ENCODE measurements at places on chromosomes 2 and 18.

- no peak for DNase-seq
Observed at GRCh38 chr2:161165811-161166210, 5.6 kb downstream of the TANK start.

DNA sequence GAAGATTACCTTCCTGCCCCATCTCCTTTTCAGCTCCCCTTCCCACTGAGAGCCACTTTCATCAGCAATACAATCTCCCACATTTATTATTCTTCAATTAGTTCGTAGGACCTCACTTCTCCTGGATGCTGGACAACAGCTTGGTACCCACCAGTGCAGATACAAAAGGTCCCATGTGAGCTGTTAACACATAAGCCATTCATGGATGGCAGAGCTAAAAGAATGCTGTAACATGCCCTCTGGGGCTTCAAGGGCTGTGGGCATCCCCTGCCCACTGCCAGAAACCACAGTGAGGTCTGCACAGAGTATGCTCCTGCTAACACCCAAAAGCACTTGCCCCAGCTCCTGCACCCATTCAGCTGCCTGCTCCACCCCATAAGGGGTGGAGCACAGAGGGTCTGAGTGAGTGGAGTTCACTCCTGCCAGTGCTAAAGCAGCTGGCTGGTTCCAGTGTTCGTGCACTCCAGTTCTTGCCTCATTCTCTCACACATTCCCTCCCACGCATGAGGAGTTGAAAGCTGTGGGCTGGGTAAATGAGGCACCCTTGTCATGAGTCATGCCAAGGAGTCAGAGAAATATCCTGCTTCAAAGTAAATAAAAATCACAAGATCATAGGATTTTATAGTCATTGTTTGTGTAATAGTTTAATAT lies 305.9 kb upstream of the TMEFF2 start:
- DNase-seq, result peak; percentile 76

DNA sequence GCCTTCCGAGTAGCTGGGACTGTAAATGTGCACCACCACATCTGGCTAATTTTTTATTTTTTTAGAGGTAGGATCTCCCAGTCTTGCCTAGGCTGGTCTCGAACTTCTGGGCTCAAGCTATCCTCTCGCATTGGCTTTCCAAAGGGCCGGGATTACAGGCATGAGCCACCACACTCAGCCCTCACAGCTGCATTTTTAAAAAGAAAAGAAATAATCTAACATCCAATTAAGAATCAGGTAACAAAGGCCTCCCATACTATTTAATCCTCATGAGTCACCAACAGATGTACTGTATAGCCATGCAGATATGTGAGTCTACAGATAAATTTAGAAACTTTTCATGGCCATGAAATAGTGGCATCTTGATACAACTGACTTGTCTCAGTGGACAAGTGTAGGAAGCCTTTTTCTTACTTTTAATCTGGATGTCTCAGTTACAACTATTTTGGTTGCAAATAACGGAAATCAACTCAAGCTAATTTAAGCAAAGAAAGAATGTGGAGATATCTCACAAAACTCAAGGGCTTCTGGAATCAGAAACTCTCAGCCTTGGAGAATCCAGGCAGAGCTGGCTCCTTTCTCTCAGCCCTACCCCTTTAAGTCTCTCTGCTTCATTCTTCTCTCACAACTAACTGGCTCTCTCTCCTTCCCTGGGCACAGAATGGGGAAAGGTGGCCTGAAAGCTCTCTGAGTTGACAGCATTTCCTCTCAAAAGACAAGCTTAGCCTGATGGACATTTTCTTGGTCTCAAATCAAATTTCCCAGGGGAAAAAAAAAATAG lies 12.8 kb upstream of the PPM1B start:
- DNase-seq, result no peak

GRCh38 chr18:72063001-72063400 lies 481.1 kb downstream of the CBLN2 start:
- peak; percentile 62 for DNase-seq

DNA sequence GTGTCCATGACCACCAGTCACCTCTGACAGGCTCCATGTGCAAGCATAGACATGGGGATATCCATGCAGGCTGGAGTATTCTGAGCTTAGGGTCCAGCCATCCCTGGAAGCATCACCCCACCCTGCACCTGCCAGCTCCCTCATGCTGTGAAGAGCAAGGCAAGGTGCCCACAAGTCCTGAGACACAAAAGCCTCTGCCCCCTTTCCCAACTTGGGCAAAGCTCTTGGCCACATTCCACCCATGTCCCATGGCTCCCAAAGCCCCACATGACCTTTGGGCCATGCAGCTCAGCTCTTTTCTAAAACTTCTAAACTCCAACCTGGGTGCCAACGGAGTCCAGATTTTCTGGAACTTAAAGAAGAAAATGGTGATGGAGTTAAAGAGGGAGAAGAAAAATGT lies 99.8 kb upstream of the SH3BP4 start:
- DNase-seq, result no peak
